ENCODE measurements at places on chromosomes 6 and 20.

GRCh38 chr6:34688956-34689355 is 7.6 kb downstream of the ILRUN start:
- peak; percentile 43 for DNase-seq

DNA sequence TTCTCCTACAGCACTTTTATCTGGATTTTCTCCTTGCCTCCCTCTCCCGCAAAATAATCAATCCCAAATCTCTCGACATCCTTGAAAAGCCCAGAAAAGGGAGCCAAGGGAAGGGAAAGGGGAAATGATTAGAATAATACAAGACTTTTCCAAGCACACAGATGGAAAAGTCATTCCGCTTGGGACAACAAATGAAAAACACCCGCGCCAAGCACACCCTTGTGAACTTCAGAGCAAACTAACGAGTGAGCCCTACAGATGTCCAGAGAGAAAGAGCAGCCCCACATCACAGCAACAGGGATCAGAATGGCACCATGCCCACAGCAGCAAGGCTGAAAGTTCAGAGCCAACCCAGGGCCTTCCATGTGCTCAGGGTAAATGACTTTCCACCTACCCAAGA is 49.6 kb downstream of the NINL start:
- DNase-seq: no peak

GRCh38 chr6:152720974-152721373 is 23.3 kb downstream of the MYCT1 start:
- no peak for DNase-seq

- no peak for DNase-seq
Observed at GRCh38 chr6:67825201-67825895, 809.7 kb upstream of the ADGRB3 start.

GRCh38 chr20:432208-432607 is 24.1 kb downstream of the RBCK1 start:
- DNase-seq: no peak

DNA sequence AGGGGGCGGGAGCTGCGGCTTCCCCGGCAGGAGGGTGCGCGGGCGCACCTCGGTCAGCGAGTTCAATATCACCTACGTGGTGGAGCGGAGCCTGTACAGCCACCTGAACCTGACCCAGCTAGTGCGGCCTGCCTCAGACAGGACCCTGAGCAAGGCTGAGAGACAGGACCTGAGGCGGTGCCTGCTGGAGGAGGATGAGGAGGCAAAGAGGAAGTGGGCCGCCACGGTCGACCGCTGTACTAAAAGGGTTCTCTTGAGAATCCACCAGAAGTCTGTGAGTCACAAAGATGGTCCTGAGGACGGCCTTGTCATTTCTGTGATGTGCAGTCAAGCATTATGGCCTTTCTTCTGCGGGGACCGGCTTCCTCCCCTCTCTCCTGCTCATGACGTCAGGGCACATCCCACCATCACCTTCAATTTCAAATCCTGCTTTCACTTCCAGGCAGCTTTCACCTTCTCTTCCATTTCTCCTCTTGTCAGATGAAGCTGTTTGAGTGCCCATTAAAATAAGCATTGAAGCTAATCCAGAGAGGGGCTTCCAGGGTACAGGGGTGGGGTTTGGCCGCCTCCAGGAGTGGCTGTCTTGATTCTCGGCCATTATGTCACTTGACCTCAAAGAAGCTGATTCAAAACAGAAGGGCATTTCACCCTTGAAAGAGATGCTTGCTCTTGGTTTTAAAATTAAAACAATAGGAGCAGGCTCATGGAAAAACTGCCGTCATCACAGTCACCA is 177.6 kb downstream of the SASH1 start:
- DNase-seq: peak; percentile 71

- DNase-seq: no peak
Observed at GRCh38 chr6:89613790-89614189, 24.8 kb downstream of the LYRM2 start.

GRCh38 chr20:9794831-9795230 is 44.0 kb downstream of the PAK5 start:
- no peak for DNase-seq

GRCh38 chr6:79158856-79159516 is 75.5 kb downstream of the HMGN3 start:
- no peak for DNase-seq

GRCh38 chr20:24589381-24589780 is 120.0 kb downstream of the SYNDIG1 start:
- no peak for DNase-seq

DNA sequence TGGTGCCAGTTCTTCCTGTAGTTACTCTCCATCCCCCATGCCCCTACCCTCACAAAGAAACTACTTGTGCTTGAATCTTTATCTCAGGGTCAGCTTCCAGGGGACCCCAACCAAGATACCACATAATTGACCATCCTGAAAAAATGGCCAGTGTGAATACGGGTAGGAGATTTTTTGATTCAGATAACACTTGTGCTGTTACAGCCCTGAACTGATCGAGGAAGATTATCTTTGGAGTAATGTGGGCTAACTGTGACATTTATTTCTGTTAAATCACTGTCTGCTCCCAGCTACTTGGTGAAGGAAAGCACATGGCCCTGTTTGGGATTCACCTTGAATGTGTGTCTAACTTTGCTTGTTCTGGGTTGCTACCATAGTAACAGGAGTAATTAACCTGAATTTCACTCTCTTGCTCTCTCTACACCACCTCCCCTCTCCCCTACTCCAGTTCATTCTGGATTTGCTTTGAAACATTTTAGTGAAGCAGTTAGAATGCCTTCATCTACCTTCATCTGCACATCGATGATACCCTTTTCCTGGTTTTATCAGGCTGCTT is 219.6 kb upstream of the CHD6 start:
- no peak for DNase-seq

- DNase-seq: no peak
Observed at GRCh38 chr6:42142118-42142835, at the start of gene C6orf132. TSS of gene C6orf132 (minus strand) at chr6:42142620. CDS start at chr6:42142444, 176 bp downstream.

DNA sequence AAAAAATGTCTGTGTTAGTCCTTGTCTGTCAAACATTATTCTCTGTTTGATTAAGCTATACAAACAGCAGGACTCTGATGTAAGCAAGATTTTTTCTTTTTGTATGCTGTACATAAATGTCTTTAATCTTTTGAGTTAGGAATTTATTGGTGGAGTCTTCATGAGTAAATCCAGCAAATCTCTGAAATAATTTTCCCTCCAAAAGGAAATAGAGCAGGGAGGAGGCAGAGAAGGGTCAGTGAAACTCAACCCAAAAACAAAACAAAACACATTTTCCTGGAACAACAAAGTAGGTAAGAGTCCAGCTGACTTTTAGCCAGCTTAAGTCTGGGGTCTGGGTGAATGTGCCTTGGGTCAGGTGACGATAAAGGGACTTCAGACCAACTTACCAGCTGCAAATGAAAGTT is 113.7 kb downstream of the FOXA2 start:
- no peak for DNase-seq

DNA sequence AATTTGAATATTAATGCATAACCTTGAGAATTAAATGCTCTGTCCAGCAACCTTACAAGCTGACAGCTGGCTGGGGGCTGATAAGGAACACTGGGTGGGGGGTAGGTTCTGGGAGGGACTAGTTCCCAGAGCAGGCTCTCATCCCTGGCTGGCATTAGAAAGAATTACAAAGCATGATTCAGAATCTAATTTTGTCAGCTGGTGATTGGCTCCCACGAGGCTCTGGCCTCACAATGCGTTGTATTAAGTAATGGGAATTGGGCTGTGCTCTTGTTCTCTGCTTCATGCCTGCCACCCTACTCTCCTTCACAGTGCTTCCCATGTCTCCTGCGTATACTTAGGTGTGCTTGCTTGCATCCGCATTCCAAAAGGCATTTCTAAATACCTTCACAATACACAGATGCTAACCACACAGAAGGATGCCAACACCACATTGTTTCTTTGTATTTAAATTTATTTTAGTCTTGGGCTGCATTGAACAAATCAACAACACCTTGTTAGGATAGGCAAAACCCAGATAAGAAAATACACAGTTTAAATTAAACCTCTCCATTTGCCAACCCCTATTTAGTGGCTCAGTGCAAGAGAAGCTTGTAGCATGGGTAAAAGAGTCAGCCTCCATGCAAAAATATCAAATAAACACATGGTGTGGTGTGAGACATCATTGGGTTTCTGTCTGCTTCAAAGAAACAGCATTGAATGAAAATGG is 434.5 kb upstream of the JAG1 start:
- DNase-seq: no peak

GRCh38 chr6:104710543-104711335 is 149.0 kb downstream of the HACE1 start:
- no peak for DNase-seq

DNA sequence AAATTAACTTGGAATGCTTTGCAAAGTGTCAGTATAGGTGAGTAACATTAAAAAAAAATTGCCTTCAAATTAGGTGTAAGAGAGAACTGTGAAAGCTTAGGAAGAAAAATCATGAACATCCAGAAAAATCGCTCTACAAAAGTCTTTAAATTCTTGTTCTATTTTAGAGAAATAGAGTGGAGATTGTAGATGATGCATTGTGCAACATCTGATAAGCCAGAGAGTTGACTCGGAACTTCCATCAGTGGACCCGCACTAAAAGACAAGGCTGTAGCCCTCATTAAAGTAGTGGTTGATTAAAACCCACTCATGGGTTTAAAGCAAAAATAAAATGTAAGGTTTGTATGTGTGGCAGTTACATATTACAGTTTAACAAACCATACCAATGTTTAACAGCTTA is 35.8 kb downstream of the MAP3K4 start:
- no peak for DNase-seq

GRCh38 chr6:43806043-43806757 is 36.2 kb downstream of the VEGFA start:
- no peak for DNase-seq

DNA sequence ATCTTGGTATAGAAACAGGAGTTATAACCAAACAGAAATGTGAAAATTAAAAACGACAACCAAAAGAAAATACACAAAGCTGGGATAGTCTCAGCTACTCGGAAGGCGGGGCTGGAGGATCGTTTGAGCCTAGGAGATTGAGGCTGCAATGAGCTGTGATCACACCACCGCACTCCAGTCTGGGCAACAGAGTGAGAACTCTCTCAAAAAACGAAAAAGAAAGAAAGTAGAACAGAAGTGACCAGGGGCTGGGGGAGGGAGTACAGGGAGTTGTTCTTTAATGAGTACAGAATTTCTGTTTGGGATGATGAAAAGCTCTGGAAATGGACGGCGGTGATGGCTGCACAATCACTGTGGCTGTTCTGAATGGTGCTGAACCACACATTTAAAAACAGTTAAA is 5.9 kb downstream of the GMEB2 start:
- DNase-seq: no peak

DNA sequence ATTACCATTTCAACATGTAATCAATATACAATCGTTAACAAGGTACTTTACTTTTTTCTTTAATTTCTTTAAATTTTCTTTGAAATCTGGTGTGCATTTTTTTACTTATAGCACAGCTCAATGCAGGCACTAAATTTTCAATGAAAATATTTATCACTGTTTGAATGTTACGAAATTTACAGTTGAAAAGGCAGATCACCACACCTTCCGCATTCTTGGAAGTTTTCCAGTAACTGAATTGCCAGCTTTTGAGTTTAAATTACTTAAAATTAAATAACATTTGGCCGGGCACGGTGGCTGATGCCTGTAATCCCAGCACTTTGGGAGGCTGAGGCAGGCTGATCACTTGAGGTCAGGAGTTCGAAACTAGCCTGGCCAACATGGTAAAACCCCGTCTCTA is 309.9 kb downstream of the BMP7 start:
- DNase-seq: no peak

- DNase-seq: no peak
Observed at GRCh38 chr6:101830501-101831031, 437.1 kb downstream of the GRIK2 start.

Data from NB4 (cell line).